ENCODE measurements at places on chromosomes 5 and 9.

DNA sequence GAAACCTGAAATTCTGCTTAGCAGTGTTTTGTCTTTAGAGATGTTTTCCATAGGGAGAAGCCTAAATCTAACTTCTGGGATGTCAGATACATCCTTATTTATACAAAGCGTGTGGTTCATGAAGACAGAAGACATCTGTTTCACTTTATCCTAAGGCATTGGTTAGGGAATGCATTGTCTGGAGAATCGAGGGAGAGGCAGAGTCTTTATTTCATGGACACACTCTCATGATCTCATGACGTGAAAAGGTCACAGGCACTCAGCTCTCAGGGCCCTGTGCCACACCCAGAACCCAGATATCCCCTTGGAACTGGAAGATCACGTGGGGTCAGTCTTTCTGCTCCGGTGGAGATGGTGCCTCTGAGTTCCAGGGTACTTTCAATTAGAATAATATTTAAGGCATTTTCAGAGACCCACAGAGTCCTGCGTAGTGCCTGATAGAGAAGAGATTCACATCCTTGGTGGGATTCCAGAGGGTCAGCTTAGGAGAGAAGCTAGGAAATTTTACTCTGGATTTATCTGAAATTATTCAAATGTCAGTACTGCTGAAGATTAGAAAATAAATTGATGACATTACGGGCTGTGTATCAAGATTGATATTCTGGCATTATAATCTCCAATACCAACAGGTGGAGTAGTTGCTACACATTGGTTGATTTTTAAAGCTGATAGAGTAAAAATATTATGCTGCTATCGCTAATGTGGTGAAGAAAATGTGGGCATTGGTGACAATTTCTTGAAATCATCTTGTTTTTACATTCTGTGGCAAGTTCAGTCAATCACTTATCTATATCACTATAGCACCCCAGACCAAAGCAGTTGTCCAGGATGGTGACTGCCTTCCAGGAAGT is 378.3 kb downstream of the MTRR start:
- no peak for DNase-seq

- no peak for DNase-seq
These were observed 52.9 kb upstream of the MIER3 start for GRCh38 chr5:57004800-57005199.

- peak; percentile 32 for DNase-seq
These were observed 32.9 kb upstream of the MAN2A1 start for GRCh38 chr5:109656829-109657228.

- no peak for DNase-seq
These were observed 3.7 kb downstream of the PITX1 start for GRCh38 chr5:135030123-135030955.

GRCh38 chr5:7348168-7348854 is 47.6 kb upstream of the ADCY2 start:
- DNase-seq, result no peak

DNA sequence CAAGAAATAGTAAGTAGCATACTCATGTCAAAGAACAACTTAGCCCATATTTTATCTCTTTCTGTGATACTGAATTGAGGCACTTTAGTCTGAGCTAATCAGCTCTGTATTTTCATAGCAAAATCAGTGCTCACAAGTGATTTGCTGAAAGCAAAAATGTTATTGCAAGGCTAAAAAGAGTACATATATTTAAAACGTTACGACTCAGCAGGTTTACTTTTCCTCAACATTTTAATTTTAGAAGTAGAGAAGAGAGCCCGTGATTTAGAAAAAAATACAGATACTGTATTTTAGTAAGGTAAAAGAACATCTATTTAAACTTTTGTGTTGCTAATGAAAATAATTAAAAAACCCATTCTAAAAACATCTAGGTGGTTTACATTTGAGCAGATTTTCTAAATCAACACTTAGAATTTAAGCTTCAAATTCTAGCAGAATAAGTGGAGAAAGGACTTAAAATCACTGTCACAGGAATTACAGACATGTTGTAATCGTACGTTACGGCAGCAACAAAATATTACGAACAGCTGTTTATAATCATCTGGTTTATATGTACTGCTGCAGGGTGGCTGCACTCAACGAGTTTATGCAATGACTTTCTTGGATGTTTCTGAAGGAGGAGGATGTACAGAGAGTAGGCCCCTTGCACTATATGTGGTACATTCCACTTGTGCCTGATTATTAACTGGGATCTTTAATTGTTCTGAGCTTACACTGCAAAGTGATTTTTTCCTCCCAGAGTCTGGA is 20.1 kb downstream of the SREK1 start:
- DNase-seq, result no peak
